Chondrocyte (in vitro differentiated cells): ENCODE measurements at places on chromosomes 1 and 21. TPM values are rescaled to one million over a fixed set of nuclear protein-coding genes. Genes with fewer than 3 reads are reported as not detected.

Gene ZNF593OS
- not detected in 3 replicates for total RNA-seq

DNA sequence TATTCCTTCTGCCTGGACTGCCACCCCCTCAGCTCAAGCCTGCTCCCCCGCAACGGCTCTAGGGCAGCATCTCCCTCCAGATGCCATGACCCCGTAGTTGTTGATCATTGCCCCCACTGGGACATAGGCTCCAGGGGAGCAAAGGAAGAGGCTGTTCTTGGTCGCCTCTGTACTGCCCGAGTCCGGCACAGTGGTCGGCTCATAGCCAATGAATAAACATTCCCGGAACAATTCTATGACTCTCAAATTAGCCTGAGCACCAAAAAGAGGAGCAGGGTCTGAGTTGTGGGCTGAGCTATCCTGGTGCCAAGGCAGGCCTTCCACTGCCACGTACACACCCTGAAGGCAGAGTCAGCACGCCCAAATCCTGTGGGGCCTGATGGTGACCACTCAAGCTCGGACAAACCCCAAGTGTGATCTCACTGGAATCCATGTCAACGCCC is 33.1 kb downstream of the CAPZB start:
- peak overlapping the region; percentile 24 for H3K4me3 ChIP-seq
- H3K4me1 ChIP-seq: peaks cover 95% of the 10 kb centered on the region
- H3K27ac ChIP-seq: peak overlapping the region; percentile 97
- H3K27me3 ChIP-seq: no peaks in the 10 kb centered on the region
- DNase-seq: no peak

Gene TMEM82
- not detected in 3 replicates for total RNA-seq

DNA sequence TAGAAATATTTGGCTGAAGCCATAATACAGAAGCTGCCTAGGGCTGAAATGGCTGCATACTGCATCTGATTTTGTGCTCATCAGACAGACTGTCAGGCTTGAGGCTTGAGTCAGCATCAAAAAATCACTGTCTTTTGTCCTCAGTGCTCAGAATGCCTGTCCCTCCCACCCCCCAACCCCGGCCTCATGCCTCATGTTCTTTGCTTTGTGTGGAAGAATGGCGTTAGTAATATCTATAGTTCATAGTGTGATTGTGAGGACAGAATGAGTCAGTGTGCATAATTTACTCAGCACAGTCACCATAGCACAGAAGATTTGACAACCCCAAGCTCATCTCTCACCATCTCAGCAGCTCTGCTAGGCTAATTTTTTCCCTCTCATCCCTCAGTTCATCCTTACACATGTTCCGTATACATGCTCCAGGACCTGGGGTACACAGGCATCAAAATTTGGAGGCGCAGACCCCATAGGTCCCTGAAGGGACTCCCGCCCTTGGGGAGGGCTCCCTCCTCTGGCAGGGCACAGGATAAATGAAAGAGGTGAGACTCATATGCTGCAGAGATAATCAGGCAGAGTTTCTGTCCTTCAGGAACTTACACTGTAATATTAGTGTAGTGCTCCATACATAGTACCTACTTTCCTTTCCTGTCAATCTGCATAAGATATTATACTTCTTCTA is 159.1 kb upstream of the C8B start:
- peak overlapping the region; percentile 20 for H3K27ac ChIP-seq
- H3K4me3 ChIP-seq: no peak overlapping the region
- H3K36me3 ChIP-seq: no peaks in the 10 kb centered on the region
- no peaks in the 10 kb centered on the region for H3K4me1 ChIP-seq

Gene FMN2
- total RNA-seq: 3.5 to 4.1 TPM (median 3.8 TPM) in 3 replicates

DNA sequence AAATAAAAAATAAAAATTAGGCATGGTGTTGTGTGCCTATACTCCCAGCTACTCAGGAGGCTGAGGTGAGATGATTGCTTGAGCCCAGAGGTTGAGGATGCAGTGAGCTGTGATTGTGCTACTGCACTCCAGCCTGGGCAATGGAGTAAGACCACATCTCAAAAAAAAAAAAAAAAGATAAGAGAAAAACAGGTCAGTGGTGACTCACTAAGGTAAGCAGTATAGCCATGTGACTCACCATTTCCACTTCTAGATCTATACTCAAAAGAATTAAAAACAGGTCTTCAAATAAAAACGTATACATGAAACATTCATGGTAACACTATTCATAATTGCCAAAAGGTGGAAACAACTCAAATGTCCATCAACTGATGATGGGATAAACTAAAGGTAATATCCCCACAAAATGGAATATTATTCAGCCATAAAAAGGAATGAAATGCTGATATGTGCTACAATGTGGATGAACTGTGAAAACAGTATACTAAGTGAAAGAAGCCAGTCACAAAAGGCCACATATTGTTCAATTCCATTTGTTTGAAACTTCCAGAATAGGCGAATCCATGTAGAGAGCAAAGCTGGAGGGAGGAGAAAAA is 75.1 kb downstream of the ZNF281 start:
- H3K4me1 ChIP-seq: peaks cover 32% of the 10 kb centered on the region

Gene FCRL2
- not detected in 3 replicates for total RNA-seq

Gene TAS1R3
- 0.28 to 0.68 TPM (median 0.37 TPM) in 3 replicates for total RNA-seq

Gene FCGR1A
- total RNA-seq: not detected in 3 replicates

DNA sequence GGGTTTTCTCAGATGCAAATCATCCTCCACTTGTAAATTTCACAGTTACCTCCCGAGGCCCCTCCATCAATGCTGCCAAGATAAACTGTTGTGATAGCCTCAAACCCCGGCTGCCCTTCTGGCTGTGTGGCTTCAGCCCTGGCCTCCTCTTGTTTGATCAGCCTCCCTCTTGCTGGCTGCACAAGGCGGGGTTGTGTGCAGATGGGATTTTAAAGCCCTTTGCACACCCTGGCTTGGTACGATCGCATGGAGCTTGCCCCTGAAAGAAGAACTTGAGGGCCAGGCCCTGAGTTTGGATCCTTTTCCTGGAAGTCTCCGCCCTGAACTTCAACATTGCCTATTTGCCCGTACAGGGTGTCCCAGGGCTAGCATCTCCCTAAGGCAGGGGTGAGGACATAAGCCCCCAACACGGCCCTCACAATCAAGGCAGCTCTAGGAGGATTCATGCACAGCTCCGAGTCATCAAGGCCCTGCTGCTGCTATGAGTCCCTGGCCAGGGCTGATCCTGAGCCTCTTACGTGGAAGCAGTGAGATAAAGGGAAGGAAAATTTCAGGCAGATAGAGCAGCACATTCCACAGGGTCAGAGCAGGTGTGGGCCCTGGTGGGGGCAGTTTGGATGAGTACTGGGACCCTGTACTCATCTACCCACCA is 181.2 kb upstream of the VAMP3 start:
- H3K4me1 ChIP-seq: no peaks in the 10 kb centered on the region
- peak; percentile 49 for DNase-seq
- peaks cover 8% of the 10 kb centered on the region for H3K27me3 ChIP-seq
- no peak overlapping the region for H3K27ac ChIP-seq
- H3K4me3 ChIP-seq: no peak overlapping the region

DNA sequence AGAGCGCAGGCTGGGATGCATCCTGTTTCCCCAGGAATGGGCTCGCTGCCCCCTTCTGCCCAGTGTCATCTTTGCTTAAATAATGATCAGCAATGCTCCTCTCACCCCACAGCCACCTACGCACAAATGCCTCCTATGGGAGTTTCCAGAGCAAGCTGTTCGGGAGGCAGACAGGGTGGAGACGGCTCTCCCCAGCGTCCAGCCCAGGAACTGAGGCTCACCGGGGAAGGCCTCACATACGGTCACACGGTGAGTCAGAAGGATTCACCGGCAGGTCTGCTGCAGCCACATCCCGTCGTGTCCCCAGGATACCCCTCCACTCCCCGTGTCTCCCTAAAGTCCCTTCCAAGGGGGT is 40.3 kb upstream of the RUNX3 start:
- H3K27me3 ChIP-seq: no peaks in the 10 kb centered on the region
- no peak overlapping the region for H3K4me3 ChIP-seq

GRCh38 chr21:30990514-30991262 is 47.6 kb downstream of the KRTAP19-8 start:
- no peak for DNase-seq
- no peaks in the 10 kb centered on the region for H3K36me3 ChIP-seq
- no peak overlapping the region for H3K4me3 ChIP-seq
- H3K27ac ChIP-seq: no peak overlapping the region
- H3K27me3 ChIP-seq: no peaks in the 10 kb centered on the region

Gene CTSE
- total RNA-seq: not detected in 3 replicates

Gene ROR1
- total RNA-seq: 75.2 to 131 TPM (median 123 TPM) in 3 replicates

- no peak overlapping the region for H3K4me3 ChIP-seq
- H3K4me1 ChIP-seq: peaks cover 25% of the 10 kb centered on the region
- H3K27me3 ChIP-seq: no peaks in the 10 kb centered on the region
- no peaks in the 10 kb centered on the region for H3K36me3 ChIP-seq
- peak overlapping the region; percentile 43 for H3K27ac ChIP-seq
Observed at GRCh38 chr1:24704411-24705259, 40.6 kb upstream of the CLIC4 start.

GRCh38 chr1:212413902-212414327 is 771 bp downstream of the PACC1 start:
- peaks cover 9% of the 10 kb centered on the region for H3K36me3 ChIP-seq
- no peaks in the 10 kb centered on the region for H3K27me3 ChIP-seq
- no peak for DNase-seq
- H3K4me1 ChIP-seq: peaks cover 16% of the 10 kb centered on the region
- peak overlapping the region; percentile 22 for H3K27ac ChIP-seq

DNA sequence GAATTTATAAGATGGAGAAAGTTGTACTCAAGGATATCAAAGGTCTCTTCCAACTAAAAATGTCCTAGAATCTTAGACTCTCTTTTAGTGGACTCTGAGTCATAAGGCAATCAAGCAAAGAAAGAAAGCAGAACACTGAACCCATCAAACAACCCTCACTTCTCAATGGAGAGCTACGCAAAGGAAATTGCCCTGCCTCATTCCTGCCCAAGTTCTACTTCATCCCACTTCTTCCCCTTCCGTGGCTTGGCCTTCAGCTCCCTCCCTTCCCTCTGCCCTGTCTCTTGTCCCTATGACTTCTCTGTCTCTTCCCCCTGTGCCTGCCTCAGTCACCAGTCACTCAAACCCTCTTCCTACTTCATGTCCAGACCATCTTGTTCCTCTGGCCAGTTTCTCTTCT is 58.5 kb downstream of the RIMS3 start:
- H3K4me1 ChIP-seq: no peaks in the 10 kb centered on the region
- DNase-seq: no peak
- H3K27me3 ChIP-seq: peaks cover 11% of the 10 kb centered on the region
- no peak overlapping the region for H3K4me3 ChIP-seq
- H3K36me3 ChIP-seq: no peaks in the 10 kb centered on the region

Gene OR10K2
- not detected in 3 replicates for total RNA-seq

DNA sequence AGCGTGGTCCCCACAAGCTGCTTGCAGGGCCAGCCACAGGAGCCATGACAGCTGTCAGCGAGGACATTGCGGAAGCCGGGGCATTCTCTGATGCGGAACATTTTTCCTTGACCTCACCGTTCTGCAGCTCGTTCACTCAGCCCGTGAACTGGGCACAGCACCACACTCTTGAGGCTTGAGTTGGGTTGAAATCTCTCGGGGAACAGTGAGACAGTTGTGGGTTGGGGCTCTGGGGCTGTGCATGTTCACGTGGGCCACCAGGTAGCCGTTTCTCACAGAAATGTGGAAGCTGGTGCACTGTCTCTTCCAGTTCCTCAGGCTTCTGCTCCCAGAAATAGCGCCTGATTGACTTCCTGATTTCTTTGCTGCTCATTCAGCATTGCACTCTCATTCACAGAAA is 69.8 kb downstream of the SPSB1 start:
- peaks cover 44% of the 10 kb centered on the region for H3K36me3 ChIP-seq
- H3K4me1 ChIP-seq: peaks cover 75% of the 10 kb centered on the region
- DNase-seq: no peak
- no peak overlapping the region for H3K4me3 ChIP-seq
- no peaks in the 10 kb centered on the region for H3K27me3 ChIP-seq

Gene MYBPHL
- not detected in 3 replicates for total RNA-seq

DNA sequence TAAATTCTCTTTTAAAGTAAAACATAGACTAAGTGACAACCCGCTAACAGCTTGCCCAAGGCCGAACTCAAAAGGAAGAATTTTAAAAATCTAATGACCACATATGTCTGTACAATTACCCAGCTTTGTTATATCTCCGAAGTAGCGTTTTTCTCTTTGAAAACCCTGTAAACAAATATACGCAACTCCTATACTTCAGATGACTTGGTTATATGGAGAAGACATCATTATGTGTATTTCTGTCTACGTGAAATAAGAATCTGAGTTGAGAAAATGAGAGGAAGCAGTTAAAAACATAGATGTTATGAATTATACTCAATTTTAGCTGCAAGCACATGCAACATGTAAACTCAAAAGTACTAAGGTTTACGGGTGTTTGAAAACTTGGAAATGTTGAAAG is 2.0 kb downstream of the PBX1 start:
- peaks cover 50% of the 10 kb centered on the region for H3K4me1 ChIP-seq
- H3K36me3 ChIP-seq: no peaks in the 10 kb centered on the region
- H3K4me3 ChIP-seq: peak overlapping the region; percentile 98
- H3K27me3 ChIP-seq: no peaks in the 10 kb centered on the region
- no peak for DNase-seq
- peak overlapping the region; percentile 96 for H3K27ac ChIP-seq
